ENCODE measurements at places on chromosomes 1 and 21.
A peak's percentile ranks its signal among the peaks of the same experiment; 100 is the strongest.

DNA sequence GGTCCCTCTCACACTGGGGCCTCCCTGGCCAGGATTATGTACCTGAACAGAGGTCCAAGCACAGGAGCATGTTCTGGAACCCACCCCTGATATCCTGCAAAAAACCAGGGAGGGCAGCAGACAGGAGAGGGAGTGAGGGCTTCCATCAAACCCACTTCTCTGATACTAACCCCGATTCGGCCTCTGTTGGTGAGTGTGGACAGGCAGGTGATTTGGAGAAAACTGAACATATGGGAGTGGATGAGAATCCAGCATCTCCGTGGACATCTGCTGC lies 215.3 kb downstream of the MATN1 start:
- DNase-seq, result no peak

DNA sequence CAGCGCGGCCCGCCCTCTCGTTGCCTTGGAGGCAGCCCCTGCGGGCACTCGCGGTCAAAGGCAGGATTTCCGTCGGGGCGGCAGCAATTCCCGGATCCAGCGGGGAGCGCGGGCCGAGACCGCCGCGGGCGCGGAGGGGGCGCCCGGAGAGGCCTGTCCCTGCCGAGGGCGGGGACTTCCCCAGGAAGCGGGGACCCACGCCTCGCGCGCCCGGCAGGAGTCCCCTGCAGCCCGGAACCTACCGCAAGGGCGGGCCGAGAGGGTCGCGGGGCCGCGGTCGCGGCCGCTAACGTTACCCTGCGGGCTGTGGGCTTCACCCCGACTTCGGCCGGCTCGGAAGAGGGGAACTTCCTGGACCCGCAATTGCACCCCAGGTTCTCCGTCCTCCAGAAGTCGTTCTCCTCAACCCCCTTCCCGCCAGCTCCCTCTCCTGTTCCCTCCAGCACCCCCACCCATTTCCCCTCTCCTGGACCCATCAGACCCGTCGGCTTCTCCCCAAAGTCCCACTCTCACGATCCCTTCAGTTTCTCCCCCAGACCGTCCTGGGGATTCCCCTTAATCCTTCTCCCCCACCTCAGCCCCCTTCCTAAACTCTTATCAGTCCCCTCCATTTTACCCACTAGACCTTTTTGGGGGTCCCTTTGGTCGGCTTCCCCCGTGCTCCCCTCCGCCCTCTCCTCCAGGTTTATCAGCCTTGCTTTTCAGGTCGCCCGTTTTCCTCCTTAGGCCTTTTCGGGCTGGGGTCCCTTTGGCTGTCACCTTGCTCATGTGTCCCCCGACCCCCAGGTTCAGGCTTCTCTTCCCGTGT lies 604 bp downstream of the FGR start:
- DNase-seq, result no peak

DNA sequence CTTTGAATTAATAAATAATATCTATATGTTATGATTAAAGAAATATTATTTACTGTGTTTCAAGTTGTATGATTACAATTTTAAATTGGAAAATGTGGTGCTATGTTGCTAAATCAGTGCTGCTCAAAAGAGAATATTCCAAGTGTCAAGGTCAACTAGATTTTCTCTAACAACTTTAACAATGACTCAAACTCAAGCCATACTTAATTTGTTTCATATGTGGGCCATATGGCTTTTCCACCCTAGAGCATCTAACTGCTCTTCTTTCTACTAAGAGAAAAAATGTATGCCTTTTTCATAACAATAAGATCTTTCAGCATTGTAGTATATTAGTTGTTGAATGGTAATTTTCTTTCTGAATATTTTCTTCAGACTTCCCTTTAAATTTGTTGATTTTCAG lies 8.3 kb upstream of the SYT14 start:
- DNase-seq, result no peak

- DNase-seq, result no peak
Measured at GRCh38 chr1:182368903-182369302, 22.7 kb downstream of the GLUL start.

DNA sequence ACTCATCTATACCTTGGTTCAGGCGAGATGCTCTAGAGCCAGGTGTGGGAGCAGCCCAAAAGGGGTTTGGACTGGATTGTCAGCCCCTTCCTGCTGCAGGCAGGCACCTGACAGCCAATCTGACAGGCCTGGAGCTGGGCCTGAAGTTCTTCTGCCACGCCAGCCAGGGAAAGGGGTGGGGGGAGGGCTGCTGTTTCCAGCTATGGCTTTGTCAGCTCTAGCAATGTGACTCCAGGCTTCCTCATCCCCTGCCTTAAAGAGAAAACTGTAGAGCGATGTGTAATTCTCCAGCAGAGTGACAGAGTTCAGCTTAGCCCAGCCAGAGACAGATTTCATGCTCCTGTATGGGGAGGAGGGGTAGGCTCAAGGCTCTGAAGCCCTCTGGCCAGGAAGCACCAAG lies 30.3 kb downstream of the WNT4 start:
- DNase-seq, result no peak

DNA sequence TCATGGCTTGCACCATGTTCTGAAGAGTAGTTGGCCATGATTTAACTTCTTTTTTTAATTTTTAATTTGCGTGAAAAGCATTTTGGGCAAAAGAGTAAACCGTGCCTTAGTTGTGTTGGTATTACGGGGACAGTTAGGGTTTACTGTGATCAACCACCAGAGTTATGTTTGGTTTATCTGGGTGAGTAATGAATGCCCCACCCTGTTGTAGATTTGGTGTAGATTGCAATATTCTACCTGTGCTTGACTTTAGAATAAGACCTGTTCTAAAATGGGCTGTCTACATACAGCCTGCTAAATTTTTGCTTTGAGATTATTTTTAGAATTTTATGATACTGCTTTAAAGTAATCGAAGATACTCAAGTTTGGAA lies 1.4 kb downstream of the USP25 start:
- DNase-seq, result no peak

- DNase-seq, result no peak
Measured at GRCh38 chr1:52520148-52520547, 32.7 kb downstream of the TUT4 start.

- peak; percentile 9 for DNase-seq
Measured at GRCh38 chr1:157505481-157506272, 46.6 kb downstream of the FCRL5 start.

Measured in activated T-cell treated with anti-CD3 and anti-CD28 coated beads for 24 hours (primary cell).